COLO829 (cell line): ENCODE measurements at places on chromosomes 12 and 14.

- no peak for DNase-seq
Observed at GRCh38 chr14:61705017-61705416, 9.7 kb downstream of the HIF1A start.

DNA sequence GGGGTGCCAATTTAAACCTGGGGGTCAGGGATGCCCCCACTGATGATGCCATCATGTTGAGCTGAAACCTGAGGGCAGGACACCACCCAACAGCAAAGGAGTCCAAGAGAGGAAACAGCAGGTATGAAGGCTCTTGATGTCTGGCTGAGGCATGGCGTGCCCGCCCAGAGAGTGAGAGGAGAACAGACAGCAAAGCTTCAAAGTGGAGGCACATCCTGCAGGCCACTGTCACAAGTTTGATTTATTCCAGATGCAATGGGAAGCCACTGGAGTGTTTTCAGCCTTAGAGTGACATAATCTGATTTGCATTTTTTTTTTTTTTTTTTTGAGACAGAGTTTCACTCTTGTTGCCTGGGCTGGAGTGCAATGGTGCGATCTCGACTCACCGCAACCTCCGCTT is 34.8 kb downstream of the IRF2BPL start:
- DNase-seq, result no peak

GRCh38 chr14:24100197-24100981 is 6.3 kb downstream of the PCK2 start:
- no peak for DNase-seq

DNA sequence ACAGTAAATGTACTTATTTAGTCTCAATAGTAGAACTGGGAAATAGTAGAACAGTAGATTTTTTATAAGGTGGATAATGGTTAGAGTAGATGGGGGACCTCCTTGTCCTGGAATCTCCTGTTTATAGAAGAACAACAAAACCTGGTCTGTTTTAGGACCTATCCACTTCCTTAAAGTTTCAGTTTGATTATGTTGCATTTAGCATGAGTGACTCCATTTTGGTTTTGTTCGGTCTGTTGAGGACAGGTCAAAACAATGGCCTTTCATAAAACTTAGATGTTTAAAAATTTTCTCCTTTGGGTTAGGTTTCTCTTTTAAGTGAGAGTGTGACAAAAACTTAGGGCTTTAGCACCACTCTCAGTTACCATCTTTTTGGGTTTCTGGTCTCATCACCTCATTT is 308.9 kb downstream of the BTG1 start:
- no peak for DNase-seq

DNA sequence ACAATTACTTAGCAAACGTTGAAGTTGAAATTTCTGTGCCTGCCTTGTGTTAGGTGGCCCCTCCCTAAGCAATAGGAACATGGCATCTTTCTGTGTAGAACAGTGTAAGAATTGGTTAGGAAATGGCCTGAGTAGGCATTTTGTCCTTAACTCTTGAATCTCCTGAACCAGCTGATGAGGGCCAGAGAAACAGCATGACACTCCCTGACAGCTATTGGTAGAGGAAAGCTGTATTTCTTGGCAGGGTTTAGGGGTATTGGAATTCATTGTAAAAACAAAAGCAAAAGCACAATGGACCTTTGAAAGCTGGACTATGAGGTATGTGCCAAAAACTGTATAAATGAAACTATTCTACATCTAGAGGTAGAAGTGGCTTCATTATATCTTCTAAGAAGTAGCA is 40.6 kb upstream of the LRTM2 start:
- peak; percentile 61 for DNase-seq

- DNase-seq, result no peak
Observed at GRCh38 chr14:95290021-95290420, 29.7 kb downstream of the CLMN start.

- DNase-seq, result no peak
Observed at GRCh38 chr14:60563113-60563512, 54.2 kb downstream of the SIX6 start.

- DNase-seq, result no peak
Observed at GRCh38 chr12:80320121-80320678, 123.8 kb upstream of the PTPRQ start.

- no peak for DNase-seq
Observed at GRCh38 chr14:67882986-67883555, 63.5 kb downstream of the RAD51B start.

DNA sequence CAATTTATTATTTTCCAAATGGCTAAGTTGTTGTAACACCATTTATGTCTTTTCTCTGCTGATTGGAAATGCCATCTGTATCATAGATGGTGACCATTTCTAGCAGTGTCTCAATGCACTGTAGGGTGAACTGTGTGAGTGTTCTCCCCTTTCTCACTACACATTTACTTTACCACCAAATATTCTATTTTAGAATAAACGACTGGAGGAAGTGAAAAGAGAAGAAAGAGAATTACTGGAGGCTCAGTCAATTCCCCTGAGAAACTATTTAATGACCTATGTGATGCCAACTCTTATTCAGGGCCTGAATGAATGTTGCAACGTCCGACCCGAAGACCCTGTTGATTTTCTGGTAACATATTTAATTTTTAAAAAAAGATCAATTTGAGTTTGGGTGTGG is 15.5 kb upstream of the PAPOLA start:
- no peak for DNase-seq

DNA sequence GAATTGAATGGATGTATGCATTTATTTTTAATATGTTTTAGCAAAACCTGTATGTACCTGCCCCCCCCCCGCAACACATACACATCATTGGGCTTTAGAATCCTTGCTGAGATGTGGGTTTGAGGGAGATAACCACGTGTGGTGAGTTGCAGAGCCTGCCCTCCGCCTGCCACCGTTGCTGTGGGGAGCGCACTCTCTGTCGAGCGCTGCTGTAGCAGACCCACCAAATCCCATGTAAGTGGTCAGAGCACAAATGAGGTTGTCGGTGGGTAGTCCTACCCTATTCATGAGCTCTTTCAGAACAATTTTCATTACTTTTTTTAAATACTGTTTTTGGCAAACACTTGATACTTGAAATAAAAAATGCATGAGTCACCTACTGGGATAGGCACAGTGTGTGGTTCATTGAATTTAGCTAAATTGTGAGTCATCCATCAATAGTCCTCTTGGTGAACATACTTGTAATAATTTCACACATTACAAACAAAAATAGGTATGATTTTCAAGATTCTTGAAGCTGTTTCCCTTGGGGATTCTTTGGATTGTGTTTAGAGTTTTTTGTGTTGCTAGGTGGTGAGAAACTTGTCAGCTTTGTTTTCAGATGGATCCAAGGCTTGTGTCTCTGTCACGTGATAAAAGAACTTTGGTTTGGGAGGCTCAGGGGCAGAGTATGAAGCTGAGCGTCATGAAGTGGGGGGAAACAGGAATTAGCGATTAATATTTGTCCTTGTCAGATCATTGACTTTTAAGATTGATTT is 107.6 kb downstream of the PTCSC3 start:
- DNase-seq, result peak; percentile 54

DNA sequence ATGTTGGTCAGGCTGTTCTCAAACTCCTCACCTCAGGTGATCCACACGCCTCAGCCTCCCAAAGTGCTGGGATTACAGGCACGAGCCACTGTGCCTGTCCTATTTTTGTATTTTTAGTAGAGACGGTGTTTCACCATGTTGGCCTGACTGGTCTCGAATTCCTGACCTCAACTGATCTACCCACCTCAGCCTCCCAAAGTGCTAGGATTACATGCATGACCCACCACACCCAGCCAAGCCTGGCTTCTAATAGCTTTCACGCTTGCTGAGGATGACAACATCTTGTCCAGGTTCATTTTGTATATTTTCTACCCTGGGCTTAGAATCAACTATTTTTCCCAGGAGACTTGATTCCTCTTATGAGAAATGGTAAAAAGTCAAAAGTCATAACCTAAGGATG is 64.7 kb downstream of the WASHC3 start:
- DNase-seq, result no peak

GRCh38 chr12:3631759-3632158 is 121.2 kb downstream of the CRACR2A start:
- DNase-seq, result no peak

- no peak for DNase-seq
Observed at GRCh38 chr14:55440385-55440784, at the start of gene TBPL2. TSS of gene TBPL2 (minus strand) at chr14:55440616. CDS start at chr14:55440449, 167 bp downstream.
